ENCODE measurements at places on chromosomes 2 and 18. TPM values are rescaled to one million over a fixed set of nuclear protein-coding genes. Genes with fewer than 3 reads are reported as not detected.

Gene CRYBA2
- polyA plus RNA-seq = not detected

DNA sequence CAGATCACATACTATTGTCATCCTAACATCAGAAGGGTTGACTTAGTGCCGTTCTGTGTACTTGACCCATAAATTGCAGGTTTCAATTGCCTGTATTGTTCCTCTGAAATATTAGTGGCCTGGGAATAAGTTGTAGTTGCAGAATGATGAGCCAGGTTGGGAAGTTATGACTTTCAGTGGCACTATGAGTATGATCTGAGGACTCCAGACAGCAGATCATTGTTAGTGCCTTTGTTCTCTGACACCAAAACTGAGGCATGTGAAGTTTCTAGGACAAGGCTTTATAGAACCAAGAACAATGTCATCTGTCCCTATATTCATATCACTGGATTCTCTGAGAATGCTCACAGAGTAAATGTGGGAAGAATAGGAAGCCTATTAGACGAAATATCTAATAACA lies 403.7 kb downstream of the STK39 start:
- no peak for DNase-seq

Gene REG3A
- polyA plus RNA-seq = not detected

- DNase-seq = no peak
Measured at GRCh38 chr2:18639756-18640453, 50.5 kb upstream of the NT5C1B start.

Gene THAP4
- 29.4 TPM for polyA plus RNA-seq

Gene PROKR1
- polyA plus RNA-seq = not detected

GRCh38 chr2:203808046-203808750 lies 59.4 kb upstream of the CTLA4 start:
- no peak for DNase-seq

Gene PID1
- polyA plus RNA-seq = not detected

Gene FER1L5
- polyA plus RNA-seq = not detected

Gene CRYGD
- polyA plus RNA-seq = not detected

Gene POTEE
- polyA plus RNA-seq = 0.21 TPM

- DNase-seq = no peak
Measured at GRCh38 chr2:169823996-169824372, 721 bp downstream of the METTL5 start.

Gene SOX11
- not detected for polyA plus RNA-seq

- DNase-seq = no peak
Measured at GRCh38 chr18:64966667-64967066, 784.1 kb upstream of the CDH7 start.

DNA sequence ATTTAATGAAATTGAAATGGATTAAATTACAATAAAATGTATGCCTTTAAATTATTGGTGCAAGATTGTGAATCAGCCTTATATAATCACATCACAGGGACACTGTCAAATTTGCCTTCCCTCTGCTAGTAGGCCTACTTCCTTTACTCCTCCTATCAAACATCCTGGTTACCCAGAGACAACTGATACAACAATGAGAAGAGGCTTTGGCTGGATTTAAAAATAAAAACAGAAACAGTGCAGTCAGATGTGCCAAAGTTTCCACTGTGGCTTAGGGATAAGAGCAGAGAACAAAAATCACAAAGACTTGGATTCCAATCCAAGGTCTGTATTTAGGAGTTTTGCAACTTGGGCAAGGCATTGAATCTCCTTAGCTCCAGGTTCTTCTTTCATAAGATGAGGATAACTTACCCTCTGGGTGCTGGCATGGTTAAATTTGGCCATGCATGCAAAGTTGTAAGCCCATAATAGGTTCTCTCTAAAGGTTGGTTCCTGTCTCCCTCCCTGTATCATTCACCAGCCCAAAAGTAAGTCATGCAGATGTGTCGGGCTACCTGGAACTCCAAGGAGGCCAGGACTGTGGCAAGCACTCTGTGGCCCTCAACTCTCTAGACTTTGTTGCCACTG lies 99.3 kb upstream of the LRATD1 start:
- no peak for DNase-seq

Gene CRYGC
- not detected for polyA plus RNA-seq

DNA sequence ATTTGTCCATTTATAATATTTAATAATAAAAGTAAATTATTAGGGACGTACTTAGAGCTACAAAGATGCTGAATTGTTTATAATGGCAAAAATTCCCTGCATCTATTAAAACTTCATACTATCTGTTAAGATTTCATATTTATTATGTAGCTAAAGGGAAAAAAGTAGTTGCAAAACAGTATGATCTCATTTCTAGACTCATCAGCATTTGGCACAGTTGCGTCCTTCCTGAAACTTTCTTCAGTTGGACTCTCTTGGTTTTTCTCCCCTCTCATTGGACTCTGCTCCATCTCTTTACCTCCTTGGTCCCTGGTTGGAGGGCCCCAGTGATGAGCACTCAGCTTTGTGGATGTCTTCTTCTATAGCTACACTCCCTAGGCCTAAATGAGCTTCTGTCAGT lies 99.6 kb downstream of the TMEM247 start:
- no peak for DNase-seq

DNA sequence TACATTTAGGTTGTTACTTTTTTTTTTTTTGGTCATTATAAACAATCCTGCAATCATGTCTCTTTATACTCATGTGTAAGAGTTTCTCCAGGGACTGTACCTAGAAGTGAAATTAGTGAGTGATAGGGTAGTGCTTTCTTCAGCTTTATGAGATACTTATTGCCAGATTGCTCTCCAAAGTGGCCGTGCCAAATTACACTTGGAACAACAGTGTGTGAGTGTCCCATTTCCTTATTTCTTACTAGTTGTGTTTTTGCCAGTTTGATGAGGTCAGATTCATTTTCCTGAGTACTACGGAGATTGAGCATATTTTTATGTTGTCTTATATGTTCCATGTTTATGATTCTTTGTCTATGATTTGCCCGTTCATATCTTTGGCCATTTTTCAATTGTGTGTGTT lies 39.2 kb downstream of the GALNT1 start:
- DNase-seq = no peak

- no peak for DNase-seq
Measured at GRCh38 chr2:152247337-152247695, 71.8 kb upstream of the STAM2 start.

Gene PAIP2B
- 1.3 TPM for polyA plus RNA-seq

Gene CCBE1
- polyA plus RNA-seq = 0.25 TPM

GRCh38 chr18:23882616-23883276 lies 131.8 kb upstream of the TTC39C start:
- DNase-seq = no peak

Gene DOK6
- polyA plus RNA-seq = 0.54 TPM

DNA sequence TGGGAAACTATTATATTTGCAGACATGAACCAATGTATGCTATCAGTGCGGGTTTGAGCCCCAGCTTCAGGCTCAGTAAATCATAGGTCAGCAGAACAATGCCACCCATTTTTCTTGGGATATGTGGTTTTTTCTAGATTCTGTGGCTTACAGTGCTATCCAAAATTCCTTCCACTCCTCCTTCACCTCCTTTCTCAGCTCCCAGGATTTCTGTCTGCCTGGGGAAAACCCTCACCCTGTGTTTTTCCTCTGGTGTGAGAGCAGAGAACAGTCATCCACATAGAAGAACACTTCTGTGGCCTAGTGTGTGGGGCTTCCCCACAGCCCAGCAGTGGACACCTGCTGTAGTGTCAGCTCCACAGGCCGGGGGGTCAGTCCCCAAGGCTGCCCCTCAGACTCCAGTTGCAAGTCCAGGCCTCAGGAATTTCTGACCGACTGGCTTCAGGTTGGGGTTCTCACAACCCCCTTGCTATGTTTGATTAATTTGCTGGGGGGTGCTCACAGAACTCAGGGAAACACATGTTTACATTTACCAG lies 238.2 kb downstream of the LDLRAD4 start:
- no peak for DNase-seq

DNA sequence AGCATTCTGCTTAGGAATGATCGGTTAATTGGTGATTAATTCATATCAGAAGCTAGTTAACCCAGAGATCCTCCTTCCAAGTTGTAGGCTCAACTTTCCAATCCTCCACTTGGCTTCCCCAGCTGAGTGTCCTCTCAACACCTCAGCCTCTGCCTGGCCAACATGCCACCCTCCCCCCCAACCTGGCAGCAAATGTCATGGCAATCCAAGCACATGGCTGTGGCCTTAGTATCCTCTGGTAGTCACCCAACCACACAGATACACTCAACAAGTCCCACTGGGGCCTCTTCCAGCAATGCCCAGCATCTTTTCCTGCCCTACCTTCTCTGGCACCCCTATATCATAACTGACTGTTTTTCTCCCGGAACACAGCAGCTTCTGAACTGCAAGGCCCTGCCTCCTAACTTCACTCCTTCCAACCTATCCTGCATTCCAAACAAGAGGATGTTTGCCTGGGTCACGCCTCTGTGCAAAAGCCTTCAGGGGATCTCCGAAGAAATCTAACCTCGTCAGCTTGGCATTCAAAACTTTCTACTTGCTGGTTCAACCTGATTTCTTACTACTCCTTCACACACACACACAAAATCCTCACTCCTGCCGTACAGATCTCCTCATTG lies 195.0 kb downstream of the CYP26B1 start:
- DNase-seq = no peak

GRCh38 chr2:36449213-36449612 lies 93.6 kb downstream of the CRIM1 start:
- no peak for DNase-seq

Gene LRP2
- not detected for polyA plus RNA-seq

DNA sequence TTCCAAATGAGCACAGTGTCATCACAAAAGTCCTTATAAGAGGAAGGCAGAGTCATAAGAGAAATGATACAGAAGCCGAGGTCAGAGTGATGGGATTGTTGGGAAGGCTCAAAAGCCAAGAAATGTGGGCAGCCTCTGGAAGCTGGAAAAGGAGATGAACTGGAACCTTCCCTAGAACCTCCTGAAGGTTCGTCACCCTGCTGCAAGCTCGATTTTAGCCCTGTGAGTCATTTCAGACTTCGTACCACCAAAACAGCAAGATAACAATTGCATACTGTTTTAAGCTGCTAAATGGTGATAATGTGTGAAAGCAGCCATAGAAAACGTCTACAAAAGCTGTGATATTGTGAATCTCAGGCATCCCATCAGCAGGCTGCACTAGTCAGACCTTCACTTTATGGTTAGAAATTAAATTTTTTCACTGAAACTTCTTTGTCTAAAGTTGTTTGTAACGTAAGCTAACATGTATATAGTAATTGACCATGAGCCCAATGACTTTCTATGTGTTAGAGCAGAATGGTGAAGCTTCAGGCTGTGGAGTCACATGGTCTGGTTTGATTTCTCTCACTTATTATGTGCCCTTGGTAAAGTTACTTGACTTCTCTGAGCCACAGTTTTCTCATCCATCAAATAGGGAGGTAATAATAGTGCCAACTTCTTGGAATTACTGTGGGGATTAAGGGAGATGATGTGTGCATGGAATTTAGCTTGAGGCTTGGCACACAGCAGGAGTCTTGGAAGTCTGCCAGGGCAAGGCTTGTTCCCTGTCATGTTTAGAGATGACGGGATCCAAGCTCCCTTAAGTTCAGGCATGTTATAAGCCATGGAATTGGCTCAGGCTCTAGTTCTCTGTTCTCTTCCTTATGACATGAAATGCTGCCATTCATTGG lies 132.0 kb upstream of the CCDC195 start:
- no peak for DNase-seq

- no peak for DNase-seq
Measured at GRCh38 chr2:11467129-11467649, 1.2 kb upstream of the E2F6 start.

GRCh38 chr18:10669441-10670100 lies 143.7 kb downstream of the NAPG start:
- DNase-seq = no peak

GRCh38 chr18:22563164-22563583 lies 145.5 kb upstream of the CTAGE1 start:
- peak; percentile 69 for DNase-seq

DNA sequence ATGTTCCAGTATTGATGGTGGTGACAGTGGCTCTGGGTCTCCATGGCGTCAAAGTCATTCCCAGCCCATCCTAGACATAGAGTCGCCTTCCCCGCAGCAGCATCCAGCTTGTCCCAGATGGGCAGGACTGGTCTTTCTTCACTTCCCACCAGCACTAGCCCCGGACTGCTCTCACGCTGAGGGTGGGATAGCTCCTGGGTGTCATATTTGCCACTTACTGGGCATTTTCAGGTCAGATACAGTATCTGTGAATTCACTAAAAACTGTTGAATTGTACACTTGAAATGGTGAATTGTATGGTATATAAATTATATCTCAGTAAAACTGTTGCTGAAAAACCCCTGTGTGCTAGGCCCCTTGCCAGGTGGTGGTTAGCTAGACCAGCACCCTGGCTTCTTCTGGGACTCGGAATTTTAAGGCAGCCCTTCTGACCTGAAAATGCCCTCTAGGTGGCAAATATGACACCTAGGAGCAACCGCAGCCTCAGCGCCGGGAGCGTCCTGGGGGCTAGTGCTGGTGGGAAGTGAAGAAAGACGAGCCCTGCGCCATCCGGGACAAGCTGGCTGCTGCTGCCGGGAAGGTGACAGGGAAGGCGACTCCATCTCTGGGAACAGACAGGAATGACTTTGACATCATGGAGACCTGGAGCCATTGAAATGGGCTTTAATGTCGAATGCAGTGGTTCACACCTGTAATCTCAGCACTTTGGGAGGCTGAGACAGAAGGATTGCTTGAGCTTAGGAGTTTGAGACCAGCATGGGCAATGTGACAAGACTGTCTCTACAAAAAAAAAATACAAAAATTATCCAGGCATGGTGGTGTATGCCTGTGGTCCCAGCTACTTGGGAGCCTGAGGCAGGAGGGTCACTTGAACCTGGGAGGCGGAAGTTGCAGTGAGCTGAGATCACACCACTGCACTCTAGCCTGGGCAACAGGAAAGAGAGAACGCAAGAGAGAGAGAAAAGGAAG lies 56.2 kb downstream of the DDX1 start:
- no peak for DNase-seq

DNA sequence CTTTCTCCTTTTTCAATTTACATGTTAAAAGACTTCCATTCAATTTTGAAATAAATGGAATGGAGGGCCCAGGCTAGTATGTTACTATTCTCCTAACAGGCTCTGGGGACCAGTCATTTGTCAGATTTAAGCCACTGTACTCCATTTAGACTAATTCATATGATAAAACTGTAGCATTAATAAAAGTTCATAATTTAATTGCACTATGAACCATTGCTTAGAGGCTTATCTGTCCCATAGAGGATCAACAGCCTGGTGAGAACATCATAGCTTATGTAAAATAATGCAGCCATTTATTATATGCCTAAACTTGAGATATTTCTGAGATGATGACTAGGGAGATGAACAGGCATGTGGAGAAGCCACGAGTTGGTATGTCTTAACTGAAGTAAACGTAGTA lies 156.0 kb downstream of the RIT2 start:
- no peak for DNase-seq

Gene PROM2
- not detected for polyA plus RNA-seq

DNA sequence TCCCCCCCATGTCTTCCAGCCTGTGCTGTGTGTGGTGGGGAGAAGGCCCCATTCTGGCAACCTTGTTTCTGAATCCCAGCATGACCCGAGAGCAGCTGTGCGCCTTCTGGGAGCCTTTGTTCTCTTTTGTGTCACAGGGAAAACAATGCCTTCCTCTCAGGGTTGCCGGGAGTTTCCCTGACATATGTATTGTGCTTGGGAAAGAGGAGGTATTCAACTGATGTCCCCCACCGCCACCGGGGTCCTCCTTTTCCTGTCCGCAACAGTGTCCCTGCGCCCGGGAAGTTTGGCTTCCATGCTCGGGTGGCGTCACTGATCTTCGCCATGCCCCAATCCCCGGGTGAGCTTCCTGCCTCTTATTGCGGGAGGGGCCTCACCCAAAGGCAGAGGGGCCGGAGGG lies 77.5 kb upstream of the ASB18 start:
- DNase-seq = no peak

Gene FABP1
- polyA plus RNA-seq = not detected
